CD14-positive monocyte (primary cell): ENCODE measurements at places on chromosomes 3 and 15.

GRCh38 chr15:40338921-40339620, 1.7 kb downstream of the CCDC9B start:
- DNase-seq = no peak

DNA sequence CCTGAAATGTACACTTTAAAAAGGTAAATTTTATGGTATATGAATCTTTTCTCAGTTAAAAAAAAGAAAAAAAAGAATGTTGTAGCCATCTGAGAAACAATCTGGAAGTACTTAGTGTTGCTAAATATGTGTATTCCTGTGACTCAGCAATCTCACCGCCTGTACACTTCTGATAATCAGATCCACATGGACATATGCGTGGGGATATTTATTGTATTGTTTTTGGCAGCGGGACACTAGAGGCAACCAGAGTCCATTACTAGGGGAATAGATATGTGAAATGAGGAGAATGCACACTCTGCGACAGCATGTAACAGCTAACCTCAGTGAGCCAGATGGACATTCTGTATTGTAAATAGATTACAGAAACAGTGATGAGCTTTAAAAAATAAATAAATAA, 65.4 kb downstream of the AQP9 start:
- DNase-seq = no peak

- DNase-seq = no peak
Measured at GRCh38 chr15:70199124-70199482, 101.4 kb upstream of the TLE3 start.

GRCh38 chr3:189168711-189169110, 3.1 kb upstream of the TPRG1 start:
- no peak for DNase-seq

DNA sequence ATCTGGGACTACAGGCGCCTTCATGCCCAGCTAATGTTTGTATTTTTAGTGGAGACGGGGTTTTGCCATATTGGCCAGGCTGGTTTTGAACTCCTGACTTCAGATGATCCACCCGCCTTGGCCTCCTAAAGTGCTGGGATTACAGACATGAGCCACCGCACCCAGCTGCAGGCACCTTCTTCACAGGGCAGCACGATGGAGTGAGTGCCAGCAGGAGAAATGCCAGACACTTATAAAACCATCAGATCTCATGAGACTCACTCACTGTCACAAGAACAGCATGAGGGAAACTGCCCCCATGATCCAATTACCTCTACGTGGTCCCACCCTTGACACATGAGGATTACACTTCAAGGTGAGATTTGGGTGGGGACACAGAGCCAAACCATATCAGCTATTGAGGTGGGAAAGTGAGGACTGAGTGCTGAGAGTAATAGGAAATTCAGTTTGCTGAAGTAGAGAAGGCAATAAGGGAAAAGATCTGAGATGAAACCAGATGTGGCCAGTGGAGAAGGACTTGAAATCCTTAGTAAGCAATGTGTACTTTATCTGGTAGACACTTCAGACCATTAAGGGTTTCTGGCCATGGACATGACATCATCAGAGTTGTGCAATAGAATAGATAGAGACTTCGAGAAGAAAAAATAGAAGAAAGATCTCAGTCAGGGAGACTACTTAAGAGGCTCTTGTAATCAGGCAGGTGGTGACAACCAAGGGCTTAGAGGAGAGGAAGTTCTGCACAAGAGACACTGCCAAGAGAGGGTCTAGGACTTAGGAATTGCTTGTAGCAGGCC, 18.1 kb upstream of the ATP13A5 start:
- DNase-seq = no peak

- no peak for DNase-seq
Measured at GRCh38 chr3:47197287-47197686, 33.4 kb upstream of the SETD2 start.

DNA sequence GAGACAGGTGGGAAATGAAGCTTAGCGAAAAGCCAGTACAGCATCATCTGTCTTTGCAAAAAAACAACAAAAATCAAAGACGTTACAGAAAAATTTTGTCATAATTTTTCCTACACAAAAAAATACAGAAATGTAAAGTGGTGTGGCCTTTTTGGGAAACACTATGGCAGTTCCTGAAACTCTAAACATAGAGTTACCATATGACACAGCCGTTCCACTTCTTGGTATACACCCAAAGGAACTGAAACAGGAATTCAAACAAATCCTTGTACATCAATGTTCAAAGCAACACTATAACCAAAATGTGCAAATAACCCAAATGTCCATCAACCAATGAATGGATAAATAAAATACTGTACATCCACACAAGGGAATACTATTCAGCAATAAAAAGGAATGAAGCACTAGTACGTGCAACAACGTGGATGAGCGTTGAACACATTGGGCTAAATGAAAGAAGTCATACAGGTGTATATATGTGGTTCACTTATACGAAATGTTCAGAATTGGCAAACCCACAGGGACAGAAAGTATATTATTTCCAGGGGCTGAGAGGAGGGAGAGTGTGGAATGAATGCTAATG, 46.8 kb downstream of the GLB1 start:
- DNase-seq = no peak

DNA sequence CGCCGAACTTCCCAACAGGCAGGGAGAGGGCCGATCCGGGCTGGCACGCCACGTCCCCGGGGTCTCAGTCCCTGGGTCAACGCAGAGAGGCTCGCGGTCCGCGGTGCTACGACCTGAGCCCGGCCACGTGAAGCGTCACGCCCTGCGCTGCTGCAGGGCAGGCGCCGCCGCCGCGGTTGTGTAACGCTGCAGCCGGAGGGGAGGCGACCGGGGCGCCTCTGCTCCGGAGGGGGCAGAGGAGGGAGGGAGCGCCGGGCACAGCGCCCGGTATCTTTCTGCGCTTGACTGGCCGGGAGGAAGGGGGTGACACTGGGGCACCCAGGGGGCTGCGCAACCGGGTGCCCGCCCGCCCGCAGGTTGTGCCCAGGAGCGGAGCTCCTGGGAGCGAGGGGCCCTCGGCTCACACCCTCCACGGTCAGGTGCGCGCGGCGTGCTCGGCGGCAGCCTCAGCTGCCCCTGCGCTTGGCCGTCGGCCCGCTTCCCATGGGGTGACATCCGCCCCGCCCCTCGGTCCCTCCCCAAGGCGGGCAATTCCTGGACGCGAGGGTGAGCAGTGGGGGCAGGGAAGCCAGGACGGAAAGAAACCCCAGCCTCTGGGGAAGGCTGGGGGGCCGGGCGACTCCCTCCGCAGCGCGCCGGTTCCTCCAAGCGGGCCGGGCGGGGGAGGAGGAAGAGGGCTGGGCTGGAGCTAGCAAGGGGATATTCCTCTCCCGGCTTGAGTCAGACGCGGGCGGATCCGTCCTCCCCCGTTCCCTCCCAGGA, 852 bp upstream of the BHLHE40 start:
- peak; percentile 98 for DNase-seq

DNA sequence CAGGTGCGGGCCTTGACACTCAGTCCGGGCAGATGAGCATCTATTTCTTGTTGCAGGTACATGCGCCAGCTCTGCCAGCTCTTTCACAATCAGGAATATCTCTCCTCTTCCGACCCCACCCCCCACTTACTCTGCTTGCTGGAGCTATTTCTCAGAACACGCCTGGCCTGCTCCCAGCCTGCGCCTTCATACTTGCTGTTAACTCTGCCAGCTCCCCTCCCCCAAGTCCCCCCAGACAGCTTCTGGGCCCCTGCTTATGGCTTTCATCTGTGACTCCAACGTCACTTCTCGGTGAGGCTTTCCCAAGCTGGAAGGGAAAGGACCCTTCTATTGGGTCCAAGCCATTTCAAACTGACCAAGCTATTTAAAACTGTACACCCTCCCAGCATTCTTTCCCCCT, 15.2 kb downstream of the MAGEF1 start:
- DNase-seq = no peak

- peak; percentile 41 for DNase-seq
Measured at GRCh38 chr3:129121792-129122411, at the start of gene RAB43. RAB43 (minus strand) TSS chr3:129121804; CDS start chr3:129121489, 315 bp downstream.

- peak; percentile 44 for DNase-seq
Measured at GRCh38 chr3:132256989-132257388, 60.2 kb upstream of the ACP3 start.

DNA sequence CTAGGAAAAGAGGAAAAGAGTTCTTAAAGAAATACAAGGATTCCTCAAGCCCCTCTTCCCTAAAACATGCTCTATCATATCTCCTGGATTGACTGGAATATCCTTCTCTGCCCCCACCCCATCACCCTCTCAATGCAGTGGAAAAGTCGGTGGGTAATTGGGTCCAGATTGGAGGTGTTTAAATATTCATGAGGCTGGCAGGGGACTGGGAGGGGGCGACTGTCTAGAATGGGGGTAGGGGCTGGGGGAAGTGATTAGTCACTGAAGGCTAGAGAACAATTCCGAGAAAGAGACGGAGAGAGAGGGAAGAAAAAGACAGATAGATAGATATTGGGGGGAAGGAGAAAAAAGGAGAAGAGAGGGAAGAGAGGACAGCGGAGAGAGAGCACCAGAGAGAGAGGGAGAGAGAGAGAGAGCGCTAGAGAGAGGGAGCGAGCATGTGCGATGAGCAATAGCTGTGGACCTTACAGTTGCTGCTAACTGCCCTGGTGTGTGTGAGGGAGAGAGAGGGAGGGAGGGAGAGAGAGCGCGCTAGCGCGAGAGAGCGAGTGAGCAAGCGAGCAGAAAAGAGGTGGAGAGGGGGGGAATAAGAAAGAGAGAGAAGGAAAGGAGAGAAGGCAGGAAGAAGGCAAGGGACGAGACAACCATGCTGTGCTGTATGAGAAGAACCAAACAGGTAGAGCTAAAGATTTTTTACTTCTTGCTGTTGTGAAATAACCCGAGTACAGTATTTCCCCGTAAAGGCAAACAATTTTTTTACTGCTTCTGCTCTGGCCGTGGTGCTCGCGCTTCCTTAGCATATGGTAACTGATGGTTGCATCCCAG, at the start of gene GAP43:
TSS of gene GAP43 (plus strand) at position 467 of the 825 bp plus-strand sequence. CDS start at position 647, 180 bp downstream.
- no peak for DNase-seq

- peak; percentile 79 for DNase-seq
Measured at GRCh38 chr15:68205954-68206539, 915 bp upstream of the CALML4 start.

GRCh38 chr3:135771760-135772159, 193.8 kb upstream of the PPP2R3A start:
- DNase-seq = no peak

DNA sequence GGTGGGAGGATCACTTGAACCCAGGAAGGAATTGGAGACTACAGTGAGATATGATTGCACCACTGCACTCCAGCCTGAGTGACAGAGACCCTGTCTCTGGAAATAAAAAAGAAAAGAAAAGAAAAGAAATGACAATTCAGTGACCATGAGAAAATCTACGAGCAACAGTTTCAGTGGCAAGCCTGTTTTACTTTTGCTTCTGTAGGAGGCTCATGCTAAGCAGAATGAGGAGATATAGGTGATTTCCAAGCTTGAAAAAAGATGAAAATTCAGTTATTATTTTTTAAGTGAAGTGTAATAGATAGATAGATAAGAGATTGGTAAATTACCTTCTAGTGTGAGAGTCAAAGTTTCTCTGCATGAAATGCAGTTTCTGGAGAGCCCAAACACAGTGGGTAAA, 651.1 kb downstream of the GRM7 start:
- DNase-seq = no peak

GRCh38 chr3:81910244-81910852, 148.9 kb upstream of the GBE1 start:
- DNase-seq = peak; percentile 17

DNA sequence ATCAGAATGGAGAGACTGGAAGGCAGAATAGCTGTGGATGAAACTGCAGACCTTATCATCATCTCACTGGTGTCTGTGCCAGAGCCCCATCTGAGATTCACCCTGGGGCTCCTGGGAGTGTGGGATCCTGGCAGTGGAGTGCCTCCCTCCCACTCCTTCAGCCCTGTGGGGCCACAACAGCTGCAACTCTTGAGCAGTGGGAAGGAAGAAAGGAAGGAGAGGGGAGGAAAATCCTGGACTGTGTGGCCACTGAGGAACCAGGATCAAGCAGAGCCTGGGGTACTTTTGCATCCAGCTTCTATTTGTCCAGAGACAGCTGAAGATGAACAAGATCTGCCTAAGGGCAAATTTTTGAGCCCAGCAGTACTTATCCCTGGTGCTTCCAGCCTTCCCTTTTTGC, 13.1 kb upstream of the ALDH1A2 start:
- DNase-seq = no peak

- no peak for DNase-seq
Measured at GRCh38 chr3:79491029-79491641, 276.7 kb downstream of the ROBO1 start.

- DNase-seq = no peak
Measured at GRCh38 chr15:95168951-95169431, 937.6 kb downstream of the MCTP2 start.

DNA sequence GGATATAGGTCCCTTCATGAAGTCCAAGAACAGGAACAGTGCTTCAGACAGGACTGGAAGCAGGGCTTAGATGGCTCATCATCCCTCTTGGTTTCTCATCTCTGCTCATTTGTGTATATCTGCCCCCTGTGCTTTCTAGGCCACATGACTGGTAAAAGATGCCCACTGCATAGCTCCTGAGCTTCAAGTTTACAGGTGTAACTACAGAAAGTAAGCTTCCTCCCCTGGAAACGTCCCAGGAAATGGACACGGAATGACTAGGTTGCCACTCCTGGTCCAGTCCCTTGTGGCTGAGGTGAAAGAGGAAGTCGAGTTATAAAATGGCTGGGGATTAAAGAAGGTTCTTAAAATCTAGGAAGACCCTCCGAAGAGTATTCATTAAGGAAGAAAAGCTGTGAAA, 32.5 kb downstream of the MYO5A start:
- peak; percentile 20 for DNase-seq

DNA sequence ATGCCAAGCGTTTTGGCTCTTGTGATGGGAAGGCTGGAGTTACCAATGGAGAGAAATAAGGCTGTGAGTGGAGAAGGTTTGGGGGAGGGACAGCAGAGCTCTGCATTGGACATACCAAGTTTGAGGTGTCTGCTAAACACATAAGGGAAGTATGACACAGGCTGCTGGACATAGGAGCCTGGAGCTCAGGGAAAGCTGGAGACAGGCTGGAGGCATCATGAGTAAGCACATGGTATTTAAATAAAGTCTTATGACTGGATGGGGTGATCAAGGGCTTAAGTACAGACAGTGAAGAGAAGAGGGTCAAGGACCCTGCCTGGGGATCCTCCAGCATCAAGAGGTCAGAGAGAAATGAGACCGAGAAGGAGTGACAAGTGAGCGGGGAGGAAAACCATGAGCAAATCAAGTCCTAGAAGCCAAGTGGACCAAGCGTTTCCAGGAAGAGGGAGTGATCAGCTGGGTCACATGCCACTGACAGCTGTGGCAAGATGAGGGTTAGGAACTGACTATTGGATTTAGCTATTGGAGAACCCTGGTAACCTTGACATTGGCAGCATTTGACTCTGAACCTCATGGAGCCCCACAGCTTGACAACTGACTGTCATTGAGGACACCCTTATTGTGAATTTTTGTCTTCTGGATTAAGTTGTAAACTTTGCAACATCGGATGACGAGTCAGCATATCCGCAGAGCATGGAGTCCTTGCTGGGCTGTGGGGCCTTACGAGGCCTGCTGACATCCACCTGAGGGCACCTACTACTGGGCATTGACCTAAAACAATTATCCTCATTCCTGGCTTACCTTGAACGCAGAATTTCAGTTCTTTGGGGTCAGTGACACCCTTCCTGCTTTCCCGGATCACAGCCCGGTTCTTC, 78.7 kb upstream of the ETV5 start:
- no peak for DNase-seq

GRCh38 chr3:12062605-12063004, 58.4 kb downstream of the SYN2 start:
- no peak for DNase-seq
